ENCODE measurements at places on chromosomes 5 and 9.

GRCh38 chr9:17906176-17906840 lies 327.4 kb downstream of the SH3GL2 start:
- DNase-seq: no peak

DNA sequence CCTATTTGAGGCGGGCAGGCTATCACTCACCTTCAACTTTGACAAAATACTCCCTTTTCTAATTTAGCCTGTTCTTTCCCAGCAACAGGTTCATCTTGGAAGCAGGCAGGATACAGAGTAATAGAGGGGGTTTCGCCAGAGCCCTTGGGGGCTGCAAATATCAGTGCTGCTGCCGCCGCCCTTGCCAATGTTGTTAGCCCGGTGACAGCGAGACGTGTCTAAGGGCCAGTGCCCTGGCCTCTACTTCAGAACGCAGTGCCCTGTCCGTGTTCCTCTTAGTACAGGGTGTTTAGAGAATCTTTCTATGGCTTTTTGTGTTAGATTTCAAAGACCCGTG lies 703 bp downstream of the FAM120AOS start:
- DNase-seq: peak; percentile 5

DNA sequence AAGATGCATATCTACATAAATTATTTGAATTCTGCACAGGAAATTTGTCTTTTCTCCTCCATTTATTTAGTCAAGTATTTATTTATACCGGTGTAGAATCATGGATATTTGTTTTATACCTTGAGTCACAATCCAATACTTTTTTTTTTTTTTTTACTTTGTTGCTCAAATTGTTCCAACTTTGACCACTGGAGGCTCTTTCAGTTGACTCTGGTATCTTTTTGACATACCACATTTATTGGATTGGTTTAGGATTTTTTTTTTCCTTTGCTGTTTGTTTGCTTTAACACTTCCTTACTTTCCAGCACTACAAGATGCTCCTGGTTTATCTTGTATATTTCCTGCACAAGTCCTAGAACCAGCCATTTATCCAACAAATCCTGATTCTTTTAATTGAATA lies 543.1 kb upstream of the RIOK2 start:
- DNase-seq: peak; percentile 29

GRCh38 chr9:117555964-117556629 lies 141.2 kb upstream of the ASTN2 start:
- DNase-seq: peak; percentile 61

Data from HT1080 (cell line).